CD4-positive, alpha-beta T cell treated with Interleukin-4 for 1 hour (primary cell): ENCODE measurements at places on chromosomes 16 and 17.

DNA sequence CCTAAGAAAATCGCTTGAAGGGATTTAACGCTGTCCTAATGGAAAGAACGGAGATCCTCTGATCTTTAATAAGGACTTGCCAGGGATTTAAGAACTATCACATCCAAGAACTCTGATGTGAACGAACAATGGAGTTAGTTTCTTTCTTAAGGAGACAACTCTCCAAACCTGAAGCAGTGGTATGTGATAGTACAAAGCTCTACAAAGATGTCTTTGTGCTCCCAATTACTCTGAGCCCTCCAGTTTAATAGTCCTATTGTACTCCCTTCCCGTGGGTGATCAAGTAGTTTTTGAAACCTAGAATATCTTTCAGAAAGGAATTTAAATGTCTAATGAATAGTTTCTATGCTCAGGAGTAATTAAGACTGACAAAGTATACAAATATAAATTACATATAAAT is 123.8 kb downstream of the FTO start:
- DNase-seq, result no peak

DNA sequence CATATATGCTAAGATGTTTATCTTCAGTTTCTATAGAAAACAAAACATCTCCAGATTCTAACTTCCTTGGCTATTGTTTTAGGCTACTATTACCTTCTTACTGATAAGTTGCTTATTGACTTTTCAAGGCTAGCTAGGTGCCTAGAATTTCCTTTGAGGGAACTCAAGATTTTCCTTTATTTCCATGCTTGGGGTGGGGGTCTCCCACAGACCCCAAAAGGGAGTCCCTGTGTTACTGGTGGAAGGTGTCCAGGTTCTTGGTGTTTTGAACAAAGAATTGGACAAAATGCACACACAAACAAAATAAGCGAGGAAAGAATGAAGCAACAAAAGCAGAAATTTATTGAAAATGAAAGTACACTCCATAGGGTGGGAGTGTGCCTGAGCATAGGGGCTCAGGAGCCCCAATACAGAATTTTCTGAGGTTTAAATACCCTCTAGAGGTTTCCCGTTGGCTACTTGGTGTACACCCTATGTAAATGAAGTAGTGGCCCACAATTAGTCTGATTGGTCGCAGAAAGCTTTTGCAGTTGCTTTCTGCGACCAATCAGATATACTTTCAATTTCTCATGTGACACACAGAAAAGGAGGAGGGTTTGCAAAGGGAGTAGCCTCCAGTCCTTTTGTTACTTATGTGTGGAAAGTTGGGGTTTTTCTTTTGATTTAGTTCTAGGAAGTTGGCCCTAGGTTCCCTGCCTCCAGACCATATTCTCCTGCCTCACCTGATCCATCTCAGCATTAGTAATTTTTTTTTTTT is 67.5 kb downstream of the MARF1 start:
- DNase-seq, result no peak

DNA sequence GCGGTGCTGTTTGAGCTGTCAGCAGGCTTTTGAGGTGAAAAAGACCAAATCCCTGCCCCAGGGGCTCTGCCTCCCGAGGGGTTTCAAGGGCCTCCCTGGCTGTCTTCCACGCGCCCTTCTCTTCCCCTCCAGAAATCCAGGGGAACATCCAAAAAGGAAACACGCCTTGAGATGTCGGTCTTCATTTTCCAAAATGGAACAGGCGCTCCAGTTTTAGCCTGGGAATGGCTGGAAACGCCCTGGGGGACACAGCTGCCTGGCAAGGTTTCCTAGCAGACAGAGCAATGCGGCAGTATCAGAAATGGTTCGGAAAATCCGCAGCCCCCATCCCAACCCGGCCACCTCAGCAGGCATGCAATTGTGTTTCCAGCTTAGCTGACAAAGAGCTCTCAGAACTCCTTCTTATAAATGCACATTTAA is 16.6 kb upstream of the LITAF start:
- no peak for DNase-seq

DNA sequence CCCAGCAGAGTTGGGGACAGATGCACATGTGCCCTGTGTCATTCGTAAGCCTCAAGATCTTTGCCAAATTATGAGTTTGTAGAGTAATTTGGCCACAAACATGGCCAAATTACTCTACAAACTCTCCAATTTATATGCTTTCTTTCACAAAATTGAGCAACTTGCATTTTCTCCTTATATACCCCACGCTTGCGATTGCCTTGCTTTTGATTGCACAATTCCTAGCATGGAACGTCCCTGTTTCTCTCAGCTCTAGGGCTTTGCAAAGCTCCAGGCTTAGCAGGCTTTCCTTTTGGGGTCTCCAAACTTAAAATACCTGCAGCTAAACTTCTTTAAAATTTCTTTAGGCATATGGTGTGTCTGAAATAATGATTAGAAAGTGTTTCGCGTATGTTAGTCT is 28.5 kb upstream of the MAF start:
- DNase-seq, result no peak

- DNase-seq, result no peak
These were observed 23.3 kb downstream of the CNP start for GRCh38 chr17:41989702-41990419.

GRCh38 chr17:65340401-65340800 is 203.2 kb downstream of the RGS9 start:
- DNase-seq, result no peak

GRCh38 chr16:68802190-68802589 is 41.1 kb upstream of the TANGO6 start:
- DNase-seq, result no peak
